ENCODE measurements at places on chromosomes 12 and 14.

DNA sequence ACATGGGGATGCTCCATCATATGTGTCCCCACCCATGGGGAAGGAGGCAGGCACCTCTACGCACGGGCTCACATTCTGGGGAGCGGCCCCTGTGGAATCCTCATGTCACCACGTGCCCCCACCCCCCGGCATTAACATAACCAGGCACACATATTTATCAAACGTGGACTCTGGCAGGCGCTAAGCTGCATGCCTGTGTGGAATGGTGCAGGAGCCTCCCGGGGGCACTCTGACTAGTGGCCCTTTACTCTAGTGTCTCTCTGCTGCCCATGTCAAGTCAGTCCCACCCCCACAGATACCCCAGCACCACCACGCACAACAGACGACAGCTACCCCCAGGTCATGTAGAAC lies 66.1 kb downstream of the CCDC88C start:
- no peak for DNase-seq

DNA sequence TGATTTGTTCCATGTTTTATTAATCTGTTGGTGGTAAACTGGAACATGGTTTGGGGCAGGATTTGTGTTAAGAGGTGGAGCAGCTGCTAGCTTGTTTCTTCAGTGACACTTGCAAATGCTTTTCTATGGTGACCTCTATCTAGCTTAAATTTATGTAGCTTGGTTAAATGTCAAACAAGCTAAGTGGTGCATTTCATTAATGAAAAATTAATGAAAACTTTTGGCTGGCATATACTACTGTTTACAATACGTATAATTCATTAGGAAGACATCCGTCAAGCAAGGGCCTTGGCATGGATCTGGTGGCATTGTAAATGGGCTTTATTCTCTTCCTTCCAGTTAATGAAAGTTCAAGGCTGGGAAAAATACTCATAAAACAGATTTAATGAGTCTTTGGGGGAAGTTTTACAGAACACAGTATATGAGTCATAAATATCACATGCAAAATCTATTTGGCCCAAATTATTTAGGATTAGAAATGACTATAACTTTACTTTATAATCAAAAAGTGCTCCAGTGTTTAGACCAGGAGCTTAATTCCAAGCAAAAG lies 807.7 kb upstream of the SEL1L start:
- no peak for DNase-seq

- DNase-seq = peak; percentile 88
Measured at GRCh38 chr14:59919570-59920377, at the start of gene LRRC9. Gene LRRC9 (plus strand): TSS chr14:59920144.

DNA sequence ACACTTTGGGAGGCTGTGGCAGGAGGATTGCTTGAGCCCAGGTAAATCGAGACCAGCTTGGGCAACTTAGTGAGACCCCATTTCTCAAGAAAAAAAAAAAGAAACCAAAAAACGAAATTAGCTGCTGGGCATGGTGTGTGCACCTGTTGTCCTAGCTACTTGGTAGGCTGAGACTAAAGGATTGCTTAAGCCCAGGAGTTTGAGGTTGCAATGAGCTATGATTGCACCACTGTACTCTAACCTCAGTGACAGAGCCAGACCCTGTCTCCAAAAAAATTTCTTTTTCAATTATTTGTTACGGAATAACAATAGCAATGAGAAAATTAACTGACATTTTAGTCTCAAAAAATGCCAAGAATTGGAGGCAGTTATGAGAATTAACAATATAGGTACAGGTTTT lies 128.0 kb downstream of the CCDC91 start:
- no peak for DNase-seq

GRCh38 chr12:102824218-102824835 lies 92.7 kb downstream of the PAH start:
- no peak for DNase-seq

- no peak for DNase-seq
Measured at GRCh38 chr12:95185072-95185471, 32.2 kb downstream of the FGD6 start.

GRCh38 chr14:101854366-101854765 lies 92.9 kb downstream of the PPP2R5C start:
- no peak for DNase-seq

GRCh38 chr14:87387806-87388205 lies 605.2 kb downstream of the GALC start:
- DNase-seq = no peak

GRCh38 chr12:112616469-112617152 lies 174.9 kb upstream of the RPH3A start:
- no peak for DNase-seq

Measured in NCI-H1930 (cell line).